ENCODE measurements at places on chromosomes 5 and 9. TPM values are rescaled to one million over a fixed set of nuclear protein-coding genes. Genes with fewer than 3 reads are reported as not detected.

DNA sequence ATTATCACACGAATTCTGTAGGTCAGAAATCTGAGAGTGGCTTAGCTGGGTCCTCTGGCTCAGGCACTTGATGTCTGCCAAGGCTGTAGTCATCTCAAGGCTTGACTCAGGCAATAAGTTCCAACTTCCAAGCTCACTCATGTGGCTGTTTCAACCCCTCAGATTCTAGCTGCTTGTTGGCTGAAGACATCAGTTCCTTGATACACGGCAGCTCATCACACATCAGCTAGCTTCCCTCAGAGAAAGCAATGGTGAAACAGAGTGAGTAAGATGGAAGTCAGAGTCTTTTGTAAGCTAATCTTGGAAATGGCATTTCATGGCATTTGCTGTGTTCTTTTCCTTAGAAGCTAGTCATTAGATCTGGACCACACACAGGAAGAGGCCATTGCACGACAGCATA lies 204.2 kb upstream of the PTGER4 start:
- no peak overlapping the region for H3K4me3 ChIP-seq
- H3K4me1 ChIP-seq = no peaks in the 10 kb centered on the region
- DNase-seq = no peak
- H3K27ac ChIP-seq = no peak overlapping the region

DNA sequence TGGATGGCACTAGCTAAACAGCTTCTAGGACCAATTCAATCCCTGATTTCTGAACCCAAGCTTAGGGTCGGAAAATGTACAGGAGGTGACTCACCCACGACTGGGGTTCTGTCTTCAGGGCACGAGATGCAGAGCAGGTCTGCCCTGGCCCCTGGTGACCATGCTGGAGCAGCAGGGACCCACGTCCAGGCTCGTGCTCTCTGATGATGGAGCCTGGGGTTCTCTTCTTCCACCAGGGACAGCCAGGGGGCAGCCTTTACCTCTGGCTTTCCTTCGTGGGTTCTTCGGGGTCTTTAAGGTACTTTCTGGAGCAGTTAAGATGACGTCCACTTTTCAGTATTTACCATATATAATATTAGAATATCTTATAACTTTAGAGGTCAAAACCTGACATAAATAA lies 2.1 kb downstream of the CFAP77 start:
- DNase-seq = peak; percentile 8
- H3K27ac ChIP-seq = no peak overlapping the region
- H3K4me3 ChIP-seq = no peak overlapping the region
- H3K36me3 ChIP-seq = no peaks in the 10 kb centered on the region
- H3K27me3 ChIP-seq = peaks cover 10% of the 10 kb centered on the region
- H3K4me1 ChIP-seq = peaks cover 18% of the 10 kb centered on the region

- DNase-seq = no peak
- H3K36me3 ChIP-seq = peaks cover 67% of the 10 kb centered on the region
- peak overlapping the region; percentile 89 for H3K4me3 ChIP-seq
- peaks cover 22% of the 10 kb centered on the region for H3K4me1 ChIP-seq
These were observed 381 bp downstream of the MED22 start for GRCh38 chr9:133347515-133347984.

Gene ZBED3
- 12.7 TPM for total RNA-seq

DNA sequence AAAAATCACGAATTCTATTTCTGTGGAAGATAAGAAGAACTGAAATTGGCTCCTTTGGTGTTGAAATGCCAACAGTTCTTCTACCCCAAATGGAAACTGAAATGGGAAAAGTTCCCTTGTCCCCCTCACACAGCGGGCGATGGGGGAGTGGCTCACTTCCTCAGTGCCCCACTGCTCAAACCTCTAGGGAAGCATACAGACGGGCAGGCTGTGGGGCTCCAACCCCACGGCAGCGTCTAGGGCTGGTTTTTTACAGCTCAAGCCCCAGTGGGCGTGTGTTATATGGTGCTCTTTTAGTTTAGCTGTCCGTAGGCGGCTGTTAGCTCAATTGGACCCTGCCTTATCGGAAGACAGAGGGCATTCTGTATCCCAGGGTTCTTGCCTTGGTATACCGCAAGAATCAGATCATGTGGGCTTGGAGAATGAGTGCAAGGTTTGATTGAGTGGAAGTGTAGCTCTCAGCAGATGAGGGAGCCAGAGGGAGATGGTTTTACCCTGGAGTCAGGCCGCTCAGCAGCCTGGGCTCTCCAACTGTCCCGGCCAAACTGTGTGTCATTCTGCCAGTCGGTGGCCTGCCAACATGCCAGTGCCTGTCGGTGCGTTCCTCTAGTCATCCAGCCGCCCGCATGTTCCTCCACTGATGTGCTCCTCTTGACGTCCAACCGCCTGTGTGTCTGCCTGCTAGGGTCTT lies 166.3 kb upstream of the ZNF608 start:
- H3K27me3 ChIP-seq = no peaks in the 10 kb centered on the region
- H3K4me1 ChIP-seq = 0 out of 2 replicates have a peak, but pooled peaks cover 3% of the 10 kb centered on the region
- H3K36me3 ChIP-seq = no peaks in the 10 kb centered on the region
- DNase-seq = no peak

DNA sequence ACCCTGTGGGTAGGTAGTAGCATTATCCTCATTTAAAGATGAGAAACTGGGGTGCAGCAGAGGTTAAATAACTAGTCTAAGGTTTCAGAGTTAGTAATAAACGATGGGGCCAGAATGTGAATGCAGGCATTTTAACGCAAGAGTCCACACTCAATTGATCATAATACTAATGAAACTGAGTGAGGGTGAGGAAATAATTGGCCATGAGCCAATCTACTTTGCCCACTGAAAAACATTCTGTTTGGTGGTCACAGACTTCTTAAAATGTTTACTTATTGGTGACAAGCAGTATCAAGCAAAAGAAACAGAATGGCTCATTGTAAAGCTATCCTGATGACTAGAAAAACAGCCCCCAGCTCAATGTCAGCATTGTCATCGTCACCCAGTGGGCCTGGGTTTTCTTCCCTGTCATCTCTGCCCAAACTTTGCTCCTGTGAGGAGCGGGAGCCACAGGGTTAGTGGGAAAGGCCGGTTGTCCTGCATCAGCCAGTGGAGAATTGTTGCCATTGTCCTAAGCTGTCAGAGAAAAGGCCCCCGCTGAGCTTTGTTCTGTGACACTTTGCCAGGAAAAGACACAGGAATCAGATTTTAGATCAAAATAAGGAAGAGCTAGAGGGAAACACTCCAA lies 77.3 kb upstream of the MAN2A1 start:
- no peak for DNase-seq
- H3K4me1 ChIP-seq = no peaks in the 10 kb centered on the region
- H3K36me3 ChIP-seq = no peaks in the 10 kb centered on the region

GRCh38 chr5:121485281-121485680 lies 366.4 kb upstream of the FTMT start:
- no peak overlapping the region for H3K4me3 ChIP-seq
- no peaks in the 10 kb centered on the region for H3K36me3 ChIP-seq
- no peak for DNase-seq
- H3K27me3 ChIP-seq = no peaks in the 10 kb centered on the region
- no peaks in the 10 kb centered on the region for H3K4me1 ChIP-seq

GRCh38 chr5:176596689-176597416 lies 13.1 kb downstream of the GPRIN1 start:
- H3K36me3 ChIP-seq = peaks cover 5% of the 10 kb centered on the region
- H3K4me3 ChIP-seq = no peak overlapping the region
- no peaks in the 10 kb centered on the region for H3K27me3 ChIP-seq
- DNase-seq = no peak
- no peak overlapping the region for H3K27ac ChIP-seq

DNA sequence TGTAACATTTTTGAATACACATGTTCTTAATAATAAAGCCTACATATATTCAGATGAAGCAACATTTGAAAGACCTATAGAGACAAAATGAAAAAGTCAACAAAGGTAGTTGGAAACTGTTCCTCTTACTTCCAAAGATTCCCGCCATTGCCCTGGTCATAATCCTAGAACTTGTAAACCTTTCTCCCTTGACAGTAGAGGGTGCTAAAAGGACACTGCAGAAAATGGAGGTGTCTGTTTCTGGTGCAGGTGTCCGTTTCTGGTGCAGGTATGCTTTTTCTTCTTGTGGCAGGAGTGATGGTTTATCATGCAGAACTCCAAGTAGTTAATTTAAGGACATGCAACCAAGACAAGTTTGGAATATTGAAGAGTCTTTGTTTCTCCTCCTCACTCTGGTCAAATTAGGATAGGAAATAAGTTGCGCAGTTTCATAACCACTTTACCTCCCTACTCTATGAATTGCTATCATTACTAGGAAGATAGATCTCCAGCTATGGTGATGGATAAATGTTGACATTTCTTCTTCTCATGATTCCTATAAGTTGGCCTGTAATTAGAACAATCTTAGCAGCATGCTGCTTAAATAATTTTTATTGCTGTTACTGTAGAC lies 56.0 kb upstream of the FAM174A start:
- H3K27ac ChIP-seq = no peak overlapping the region
- no peaks in the 10 kb centered on the region for H3K4me1 ChIP-seq
- H3K4me3 ChIP-seq = no peak overlapping the region
- H3K27me3 ChIP-seq = no peaks in the 10 kb centered on the region
- peak; percentile 43 for DNase-seq

DNA sequence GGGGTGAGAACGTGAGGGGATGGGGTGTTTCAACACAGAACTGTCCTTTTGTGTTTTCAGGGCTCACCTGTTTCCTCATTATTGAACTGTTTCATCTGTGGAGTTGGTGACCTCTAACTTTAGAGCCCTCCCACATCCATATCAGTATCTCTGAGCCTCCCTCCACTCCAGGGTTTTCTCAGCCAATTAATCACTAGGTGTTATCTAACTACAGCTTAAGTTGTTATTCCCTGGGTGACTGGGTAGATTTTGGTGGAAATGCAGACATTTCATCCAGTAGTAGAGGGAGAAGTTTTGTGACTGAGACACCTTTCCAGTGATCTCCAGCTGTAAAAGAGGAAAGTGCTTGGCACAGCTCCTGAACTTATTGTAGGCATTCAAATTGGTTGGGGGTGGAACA lies 23.7 kb downstream of the PPP3R2 start:
- no peak for DNase-seq
- H3K27me3 ChIP-seq = no peaks in the 10 kb centered on the region
- no peaks in the 10 kb centered on the region for H3K36me3 ChIP-seq
- no peak overlapping the region for H3K27ac ChIP-seq
- no peak overlapping the region for H3K4me3 ChIP-seq

DNA sequence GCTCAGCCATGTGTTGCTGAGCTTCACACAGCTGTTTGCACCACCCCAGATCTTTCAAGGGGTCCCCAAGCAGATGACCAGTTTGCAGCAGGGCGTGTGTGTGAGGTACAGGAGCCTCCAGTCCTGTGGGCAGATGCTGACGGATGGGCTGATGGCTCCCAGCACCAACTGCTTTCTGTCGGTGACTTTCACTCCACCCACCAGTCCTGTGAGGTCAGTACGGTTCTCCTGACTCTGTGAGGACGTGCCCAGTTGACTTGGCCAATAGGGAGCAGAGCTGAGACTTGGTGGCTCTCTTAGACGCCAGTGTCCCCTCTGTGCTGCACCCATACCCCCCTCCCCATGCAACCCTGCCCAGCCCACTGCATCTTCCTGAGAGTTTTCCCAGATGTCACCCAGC lies 19.7 kb downstream of the COL5A1 start:
- DNase-seq = no peak
- H3K4me1 ChIP-seq = no peaks in the 10 kb centered on the region
- no peaks in the 10 kb centered on the region for H3K36me3 ChIP-seq

DNA sequence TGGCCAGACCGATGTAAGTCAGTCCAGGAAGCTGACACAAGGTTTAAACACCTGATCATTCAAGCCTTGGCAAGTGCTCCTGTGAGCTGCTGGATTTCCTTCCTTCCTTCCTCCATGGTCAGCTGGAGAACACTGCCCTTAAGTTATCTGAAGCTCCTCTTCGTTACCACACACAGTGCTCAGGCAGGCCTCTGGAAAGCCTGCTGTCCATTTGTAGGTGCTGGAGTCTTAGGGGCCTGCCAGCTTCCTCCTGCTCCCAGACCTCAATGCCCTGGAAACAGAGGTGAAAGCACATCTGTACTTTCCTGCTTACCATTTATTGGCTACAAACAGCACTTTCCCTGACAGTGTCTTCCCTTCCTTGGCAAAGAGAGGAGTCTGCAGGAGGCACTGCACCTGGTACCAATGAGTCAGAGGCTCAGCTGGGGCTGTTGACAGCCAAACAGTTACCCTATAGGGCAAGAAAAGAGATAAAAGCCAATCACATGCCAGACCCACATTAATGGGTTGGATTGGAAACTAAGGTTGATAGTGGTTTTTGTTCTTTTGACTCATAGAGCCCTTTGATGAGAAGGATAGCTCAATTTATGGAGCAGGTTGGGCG lies 72.6 kb upstream of the PUM3 start:
- no peak overlapping the region for H3K27ac ChIP-seq
- H3K4me3 ChIP-seq = no peak overlapping the region
- H3K27me3 ChIP-seq = peaks cover 52% of the 10 kb centered on the region
- H3K4me1 ChIP-seq = no peaks in the 10 kb centered on the region
- no peaks in the 10 kb centered on the region for H3K36me3 ChIP-seq

DNA sequence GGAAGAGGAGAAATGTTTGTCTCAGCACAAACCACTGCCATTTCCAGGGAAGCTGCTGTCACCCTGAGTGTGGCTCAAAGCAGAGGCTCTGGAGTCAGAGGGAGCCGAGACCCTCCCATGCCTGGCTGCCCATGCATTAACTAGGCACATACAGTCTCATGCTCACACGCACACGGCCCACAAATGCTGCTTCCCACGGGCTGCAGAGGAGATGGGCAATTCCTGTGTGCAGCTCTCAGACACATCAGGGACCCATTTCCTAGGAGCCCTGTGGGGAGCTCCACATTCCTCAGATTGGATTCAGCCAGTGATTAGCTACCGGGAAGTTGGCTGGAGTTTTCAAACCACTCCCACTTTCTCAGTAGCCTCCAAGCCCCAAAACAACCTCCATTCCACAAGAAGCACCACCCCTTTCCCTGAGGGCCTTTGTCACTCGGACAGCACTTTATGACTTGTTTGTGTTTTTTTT lies 9.1 kb upstream of the PTGES start:
- no peak overlapping the region for H3K4me3 ChIP-seq
- peak overlapping the region; percentile 63 for H3K27ac ChIP-seq
- H3K27me3 ChIP-seq = no peaks in the 10 kb centered on the region
- H3K36me3 ChIP-seq = no peaks in the 10 kb centered on the region
- peaks cover 30% of the 10 kb centered on the region for H3K4me1 ChIP-seq

- no peaks in the 10 kb centered on the region for H3K36me3 ChIP-seq
- H3K27ac ChIP-seq = no peak overlapping the region
These were observed 79.4 kb upstream of the CCDC112 start for GRCh38 chr5:115375893-115376292.

DNA sequence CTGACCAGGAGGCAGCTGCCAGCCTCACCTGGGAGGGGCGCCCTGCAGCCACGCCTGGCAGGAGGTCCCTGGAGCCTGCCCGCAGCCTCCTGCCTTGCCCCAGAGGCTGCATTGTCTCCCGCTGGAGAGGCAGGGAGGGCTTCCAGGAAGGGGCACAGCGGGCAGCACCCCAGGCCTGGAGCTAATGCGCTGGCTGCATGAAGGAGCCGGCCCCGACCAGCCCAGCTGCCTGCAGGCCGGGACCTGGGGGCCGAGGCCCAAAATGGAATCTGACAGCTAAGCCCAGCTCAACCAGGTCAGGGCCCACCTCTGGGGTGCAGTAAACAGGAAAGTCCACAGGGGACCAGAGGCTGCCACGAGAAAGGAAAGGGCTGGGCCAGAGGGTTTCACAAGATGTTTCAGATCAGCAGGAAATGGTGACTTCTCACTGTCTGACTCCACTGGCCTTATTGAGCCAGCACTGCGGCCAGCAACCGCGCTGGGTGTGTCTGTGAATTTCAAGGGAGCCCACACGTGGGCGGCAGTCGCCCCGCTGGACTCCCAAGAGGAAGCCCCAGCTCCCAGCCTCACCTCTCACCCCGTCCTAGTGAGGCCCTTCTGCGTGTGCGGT lies 18.6 kb upstream of the NOTCH1 start:
- H3K4me3 ChIP-seq = no peak overlapping the region
- no peaks in the 10 kb centered on the region for H3K36me3 ChIP-seq
- DNase-seq = no peak
- H3K27ac ChIP-seq = no peak overlapping the region
- H3K27me3 ChIP-seq = no peaks in the 10 kb centered on the region
- peaks cover 44% of the 10 kb centered on the region for H3K4me1 ChIP-seq

Gene HMCN2
- 0.22 TPM for total RNA-seq
